Activated CD8-positive, alpha-beta T cell treated with anti-CD3 and anti-CD28 coated beads, Interleukin-2, amount 10 ng/mL, durations not matched to agents 7 days and 5 days (primary cell): ENCODE measurements at places on chromosomes 7 and 10.

DNA sequence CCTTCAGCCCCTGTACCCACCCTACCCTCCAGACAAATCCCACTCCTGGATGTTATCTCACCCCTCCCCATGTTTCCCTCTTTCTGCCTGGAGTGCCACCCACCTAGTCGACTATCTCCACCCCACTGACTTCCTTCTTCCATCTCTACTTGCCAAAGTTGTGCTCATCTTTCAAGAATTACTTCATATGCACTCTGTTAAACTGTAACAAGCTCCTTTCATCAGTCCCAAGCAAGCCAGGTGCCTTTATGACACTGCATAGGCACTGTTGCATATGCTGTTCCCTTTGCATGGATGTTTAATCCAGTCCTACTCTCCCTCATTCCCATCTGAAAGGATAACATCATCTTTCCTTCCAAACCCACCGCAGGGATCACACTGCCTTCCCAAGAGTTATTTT lies 8.9 kb upstream of the CDK1 start:
- DNase-seq, result no peak

GRCh38 chr10:12262278-12262981 lies 66.4 kb downstream of the CDC123 start:
- peak; percentile 35 for DNase-seq

GRCh38 chr7:85714043-85714578 lies 527.3 kb upstream of the SEMA3D start:
- DNase-seq, result no peak

- DNase-seq, result no peak
Observed at GRCh38 chr7:70940597-70940996, 191.3 kb upstream of the GALNT17 start.

DNA sequence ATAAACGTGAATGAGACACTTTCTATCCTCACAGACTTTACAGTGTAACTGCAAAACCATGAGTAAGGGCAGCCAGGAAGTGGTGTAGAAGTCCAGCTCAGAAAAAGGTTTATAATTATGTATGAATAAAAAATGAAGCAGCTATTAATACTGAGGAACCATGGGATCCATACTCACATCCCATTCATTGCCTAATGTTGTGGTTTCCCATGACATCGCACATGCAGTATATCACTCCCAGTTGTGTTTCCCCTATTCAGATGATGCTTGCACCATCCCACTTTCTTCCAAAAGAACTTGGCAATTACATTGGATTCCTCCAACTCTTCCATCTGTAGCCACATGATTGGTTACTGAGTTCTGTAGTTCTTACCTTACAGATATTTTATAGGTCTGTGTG lies 74.5 kb upstream of the SEMA3D start:
- DNase-seq, result no peak

- DNase-seq, result no peak
Observed at GRCh38 chr10:85105614-85106255, 777.3 kb downstream of the CCSER2 start.

- DNase-seq, result no peak
Observed at GRCh38 chr10:34739915-34740314, 75.2 kb downstream of the PARD3 start.

DNA sequence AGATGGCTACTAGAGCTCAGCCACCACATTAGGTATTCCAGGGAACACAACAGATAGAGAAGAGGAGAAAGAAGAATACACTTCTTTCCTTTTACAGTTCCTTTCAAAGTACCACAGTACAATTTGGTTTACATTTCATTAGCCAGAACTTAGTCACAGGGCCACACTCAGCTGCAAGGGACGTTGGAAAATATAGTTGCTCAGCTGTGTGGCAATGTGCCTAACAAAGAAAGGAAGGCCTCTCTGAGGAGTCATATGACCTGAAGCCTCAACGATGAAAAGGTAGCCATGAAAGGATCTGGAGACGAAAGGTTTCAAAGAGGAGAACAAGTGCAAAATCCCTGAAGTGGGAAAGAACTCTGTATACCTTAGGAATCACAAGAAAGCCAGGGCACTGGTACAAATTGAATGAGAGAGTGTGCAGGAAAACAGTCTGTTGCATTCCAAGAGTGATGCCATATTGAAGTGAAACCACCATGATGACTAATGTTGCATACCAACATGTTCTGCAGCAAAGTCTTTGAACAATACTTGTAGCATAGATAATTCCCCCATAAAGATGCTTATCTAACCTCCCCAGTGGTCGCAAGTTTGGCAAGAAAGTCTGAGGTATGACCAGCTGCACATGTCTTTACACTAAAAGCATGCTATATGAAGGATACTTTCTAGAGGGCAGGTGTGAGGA lies 278.9 kb downstream of the HPSE2 start:
- no peak for DNase-seq

DNA sequence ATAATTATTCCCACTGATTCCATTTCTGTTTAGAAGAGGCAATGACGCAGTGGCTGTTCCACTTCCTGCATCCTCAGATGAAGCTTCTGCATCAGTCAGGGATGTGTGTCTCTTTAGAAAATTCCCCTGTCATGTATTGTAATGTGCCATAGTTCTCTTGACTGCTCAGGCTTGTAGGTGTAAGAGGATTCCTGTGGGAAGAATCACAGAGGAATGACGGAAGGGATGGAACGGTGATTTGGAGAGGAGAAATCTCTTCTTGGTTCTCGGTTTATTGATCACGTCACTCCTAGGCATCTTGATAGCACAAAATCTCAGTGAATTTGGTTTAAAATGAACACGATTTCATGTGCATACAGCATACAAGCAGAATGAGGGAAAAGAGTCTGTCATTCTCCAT lies 69.8 kb upstream of the PRKCQ start:
- DNase-seq, result no peak

GRCh38 chr10:122495406-122496340 lies 34.3 kb downstream of the HTRA1 start:
- DNase-seq, result peak; percentile 33

GRCh38 chr7:29177963-29178600 lies 16.5 kb upstream of the CHN2 start:
- DNase-seq, result peak; percentile 41

- DNase-seq, result peak; percentile 59
Observed at GRCh38 chr10:74898201-74898976, 72.0 kb downstream of the KAT6B start.

DNA sequence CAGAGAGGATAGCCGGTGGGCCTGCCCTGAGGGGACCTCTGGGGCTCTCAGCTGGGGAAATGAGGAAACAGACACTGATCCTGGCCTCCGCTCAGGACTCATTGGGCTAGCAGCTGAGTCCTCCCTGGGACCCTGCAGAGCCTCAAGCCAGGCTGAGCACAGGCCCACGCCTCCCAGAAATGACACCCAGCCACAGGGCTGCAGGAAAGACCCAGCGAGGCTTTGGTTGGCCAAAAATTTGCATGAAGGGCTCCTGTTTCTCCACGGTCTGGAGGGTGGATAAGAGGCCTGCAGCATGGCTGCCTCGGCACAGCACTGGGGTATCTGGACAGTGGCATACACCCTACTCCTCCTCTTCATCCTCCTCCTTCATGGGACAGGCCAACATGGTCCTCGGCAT lies 60.4 kb downstream of the ZNF33B start:
- no peak for DNase-seq

- no peak for DNase-seq
Observed at GRCh38 chr7:19327018-19327417, 181.8 kb upstream of the FERD3L start.

GRCh38 chr7:26612742-26613141 lies 251.6 kb downstream of the SKAP2 start:
- DNase-seq, result no peak

GRCh38 chr7:78118470-78118869 lies 319.9 kb downstream of the PHTF2 start:
- DNase-seq, result no peak

GRCh38 chr10:124736491-124737136 lies 7.6 kb downstream of the FAM53B start:
- peak; percentile 18 for DNase-seq

GRCh38 chr10:79898597-79899325 lies 50.1 kb downstream of the SFTPD start:
- no peak for DNase-seq

DNA sequence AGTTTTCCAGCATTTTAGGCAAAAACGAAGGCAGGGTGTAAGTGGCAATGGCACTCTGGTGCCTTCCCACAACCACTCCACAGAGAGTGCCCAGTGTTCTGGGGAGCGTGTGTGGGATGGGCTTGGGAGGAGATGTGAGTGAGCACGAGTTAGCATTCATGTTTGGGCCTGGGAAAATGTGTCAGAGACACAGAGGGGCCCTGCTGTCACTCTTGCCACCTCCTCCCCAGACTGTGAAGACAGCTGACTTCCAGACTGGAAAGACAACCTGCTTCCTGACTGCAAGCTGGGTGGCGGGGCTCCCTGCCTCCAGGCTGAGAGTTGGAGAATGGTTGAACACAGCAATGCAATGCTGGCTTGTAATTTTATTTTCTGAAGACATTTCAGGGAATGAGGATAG lies 454.5 kb upstream of the ZMIZ1 start:
- no peak for DNase-seq

DNA sequence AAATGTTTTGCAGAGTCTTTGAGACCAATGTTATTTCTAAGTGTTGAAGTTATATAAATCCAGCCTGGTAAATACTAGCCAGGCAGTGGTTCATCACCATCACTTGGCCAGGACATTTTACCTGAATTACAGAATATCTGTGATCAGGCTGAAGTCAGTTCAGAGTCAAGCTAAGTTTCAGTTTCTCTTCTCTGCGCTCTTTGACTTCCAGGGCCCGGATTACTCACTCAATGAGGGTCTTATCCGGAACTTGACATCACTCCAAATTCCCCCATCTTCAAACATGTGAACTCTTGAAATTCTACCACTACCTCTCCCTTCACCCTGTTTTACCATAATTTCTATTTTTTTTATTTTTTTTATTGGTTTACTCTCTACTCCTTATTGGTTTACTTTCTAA lies 36.6 kb upstream of the CCAR1 start:
- DNase-seq, result no peak

DNA sequence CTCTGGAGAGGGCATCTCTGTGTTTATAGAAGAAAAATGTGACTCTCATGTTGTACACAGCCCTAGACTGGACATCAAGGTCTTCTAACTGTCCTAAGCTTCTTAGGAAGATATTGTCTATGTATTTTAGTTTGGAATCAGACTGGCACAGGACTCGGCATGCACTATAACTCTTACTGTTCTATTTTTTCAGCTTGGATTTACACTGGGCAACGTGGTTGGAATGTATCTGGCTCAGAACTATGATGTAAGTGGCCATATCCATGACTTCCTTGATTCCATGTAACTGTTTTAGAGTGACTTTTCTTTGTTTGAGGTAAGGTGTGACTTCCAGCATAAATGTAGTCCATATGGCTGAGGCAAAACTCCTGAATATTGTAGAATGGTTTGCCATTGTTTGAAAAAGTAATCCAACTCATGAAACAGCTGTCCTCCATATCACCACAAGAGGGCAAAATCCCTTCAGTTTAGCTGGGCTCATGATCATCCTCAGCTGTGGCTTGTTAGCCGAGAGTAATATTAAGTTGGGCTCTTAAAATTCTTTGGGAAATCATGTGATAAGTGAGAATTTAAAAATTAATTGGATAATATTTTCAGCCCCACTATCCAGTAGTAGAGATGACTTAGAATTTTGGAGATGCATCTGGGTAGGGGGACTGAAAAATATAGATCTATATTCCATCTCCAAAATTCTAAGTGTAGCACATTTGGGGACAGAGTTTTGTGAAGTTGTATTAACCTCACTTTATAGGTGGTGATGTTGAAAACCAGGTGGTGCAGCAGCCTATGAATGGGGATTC lies 10.4 kb downstream of the STMP1 start:
- DNase-seq, result peak; percentile 30

DNA sequence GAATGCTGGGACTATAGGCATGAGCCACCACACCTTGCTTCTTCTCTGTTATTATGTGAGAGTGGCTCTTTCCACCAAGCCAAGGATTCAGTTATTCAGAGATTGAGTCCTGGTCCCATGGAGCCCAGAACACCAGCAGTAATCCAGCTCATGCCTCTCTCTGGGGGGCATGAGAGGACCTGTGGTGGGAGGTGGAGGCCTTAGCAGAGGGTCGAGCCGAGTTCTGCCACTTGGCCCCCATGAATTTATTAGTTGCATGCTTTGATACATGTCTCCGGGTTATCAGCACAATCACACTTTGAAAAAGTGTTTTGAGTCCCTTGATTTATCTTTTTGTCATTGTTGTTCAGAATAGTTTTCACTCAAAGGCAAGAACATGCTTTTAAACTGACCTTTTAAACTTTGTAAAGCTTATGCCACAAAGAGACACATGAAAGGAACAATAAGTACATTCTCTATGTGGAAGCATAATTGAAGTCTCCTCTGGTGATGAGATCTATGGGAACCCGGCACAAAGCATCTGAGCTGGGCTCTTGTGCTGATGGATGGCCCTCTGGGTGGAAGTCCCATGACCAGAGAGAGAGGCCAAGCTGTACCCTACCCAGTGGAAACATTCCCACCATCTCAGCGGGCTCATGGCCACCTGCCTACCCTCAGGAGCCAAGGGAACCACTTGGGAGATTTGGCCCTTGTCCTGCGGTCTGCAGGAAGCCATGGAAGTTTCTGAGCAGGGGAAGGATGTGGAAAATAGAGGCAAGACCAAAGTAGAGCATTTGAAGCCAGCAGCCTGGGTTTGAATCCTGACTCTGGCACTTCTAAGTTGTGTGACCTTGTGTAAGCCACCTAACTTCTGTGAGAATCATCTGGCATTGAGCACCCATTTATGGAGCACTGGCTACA lies 53.9 kb downstream of the MINDY4 start:
- DNase-seq, result no peak

GRCh38 chr10:81414038-81414437 lies 461.0 kb upstream of the NRG3 start:
- no peak for DNase-seq

DNA sequence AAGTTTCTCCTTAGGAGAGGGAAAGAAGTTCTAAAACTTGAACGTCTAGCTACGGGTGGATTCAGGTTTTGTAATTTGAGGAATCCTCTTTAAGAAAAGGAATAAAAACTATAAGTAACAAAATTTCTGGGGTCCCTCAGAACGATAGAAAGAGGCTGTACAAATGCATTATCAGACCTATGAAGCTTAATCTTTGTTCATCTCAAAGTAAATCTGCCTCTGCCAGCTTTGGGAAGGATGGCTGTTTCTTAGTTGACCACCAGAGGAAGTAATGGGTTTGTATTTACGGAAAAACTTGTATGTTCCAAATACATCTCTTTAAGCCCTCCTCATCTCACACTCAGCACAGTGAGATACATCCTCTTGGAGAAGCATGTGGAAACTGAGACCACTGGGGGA lies 864 bp downstream of the PSTK start:
- no peak for DNase-seq

DNA sequence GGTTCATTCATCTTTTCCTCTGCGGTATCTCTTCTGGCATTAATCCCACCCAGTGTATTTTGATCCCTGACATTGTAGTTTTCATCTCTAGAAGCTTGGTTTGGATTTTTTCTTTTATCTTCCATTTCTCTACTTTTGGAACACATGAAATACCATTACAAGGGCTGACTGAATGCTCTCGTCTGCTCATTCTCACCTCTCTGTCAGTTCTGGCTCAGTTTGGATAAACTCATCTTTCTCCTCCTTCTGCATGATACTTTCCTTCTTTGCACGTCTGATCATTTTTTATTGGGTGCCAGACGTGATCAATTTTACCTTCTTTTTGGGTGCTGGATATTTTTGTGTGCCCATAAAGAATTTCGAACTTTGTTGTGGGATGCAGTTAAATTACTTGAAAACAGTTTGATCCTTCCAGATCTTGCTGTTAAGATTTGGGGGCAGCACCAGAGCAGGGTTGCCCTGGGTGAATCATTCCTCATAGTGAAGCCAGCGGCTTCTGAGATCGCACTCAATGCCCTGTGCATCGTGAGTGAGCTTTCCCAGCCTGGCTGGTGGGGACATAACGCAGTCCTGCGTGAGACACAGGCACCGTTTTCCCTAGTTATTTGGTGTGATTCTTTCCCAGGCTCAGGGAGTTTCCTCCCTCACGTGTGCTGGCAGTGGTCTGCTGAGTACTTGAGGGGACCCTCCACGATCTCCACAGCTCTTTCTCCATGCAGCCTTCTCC lies 53.8 kb downstream of the LHPP start:
- no peak for DNase-seq
